ENCODE measurements at places on chromosomes 7 and 10.

DNA sequence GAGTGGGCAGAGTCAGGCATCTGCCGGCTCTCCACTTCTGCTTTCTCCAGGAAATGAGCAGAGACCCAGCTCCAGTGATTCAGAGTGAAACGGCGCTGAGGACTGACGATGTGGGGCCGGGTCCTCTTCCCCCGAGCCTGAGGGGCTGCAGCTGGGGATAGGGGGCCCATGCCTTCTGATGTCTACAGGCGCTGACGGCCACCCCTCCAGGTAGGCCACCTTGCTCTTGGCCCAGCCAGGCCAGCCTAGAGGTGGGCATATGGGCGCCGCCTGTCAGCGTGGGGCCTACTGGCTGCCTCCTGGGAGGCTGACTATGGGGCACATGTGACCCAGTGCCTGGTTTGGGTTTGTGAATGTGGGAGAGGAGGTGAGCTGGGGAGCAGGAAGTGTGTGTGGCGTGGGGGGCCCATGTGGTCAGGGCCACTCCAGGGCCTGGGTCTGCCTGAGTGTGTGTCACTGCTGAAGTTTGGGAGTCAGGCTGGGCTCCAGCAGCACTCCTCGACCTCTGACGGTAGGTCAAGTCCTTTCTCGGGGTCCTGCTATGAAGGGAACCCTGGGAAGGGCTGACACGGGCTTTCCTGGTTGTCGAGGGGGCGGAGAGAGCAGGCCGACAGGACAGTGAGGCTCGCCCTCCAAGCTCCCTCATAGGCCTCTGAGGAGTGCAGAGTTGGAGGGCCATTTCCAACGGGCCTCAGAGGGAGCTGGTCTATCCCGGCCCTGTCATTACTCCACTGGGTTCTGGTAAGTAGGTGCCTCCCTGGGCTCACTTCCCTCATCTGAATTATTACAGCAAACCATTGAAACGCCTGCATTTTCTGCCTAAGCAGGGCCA, at the start of gene WDFY4:
Gene WDFY4 (plus strand): TSS at position 82 of the 832 bp plus-strand sequence. CDS start 24,860 bp downstream, outside the sequence.
- DNase-seq = no peak

GRCh38 chr10:6232225-6232807, 29.6 kb downstream of the PFKFB3 start:
- no peak for DNase-seq

DNA sequence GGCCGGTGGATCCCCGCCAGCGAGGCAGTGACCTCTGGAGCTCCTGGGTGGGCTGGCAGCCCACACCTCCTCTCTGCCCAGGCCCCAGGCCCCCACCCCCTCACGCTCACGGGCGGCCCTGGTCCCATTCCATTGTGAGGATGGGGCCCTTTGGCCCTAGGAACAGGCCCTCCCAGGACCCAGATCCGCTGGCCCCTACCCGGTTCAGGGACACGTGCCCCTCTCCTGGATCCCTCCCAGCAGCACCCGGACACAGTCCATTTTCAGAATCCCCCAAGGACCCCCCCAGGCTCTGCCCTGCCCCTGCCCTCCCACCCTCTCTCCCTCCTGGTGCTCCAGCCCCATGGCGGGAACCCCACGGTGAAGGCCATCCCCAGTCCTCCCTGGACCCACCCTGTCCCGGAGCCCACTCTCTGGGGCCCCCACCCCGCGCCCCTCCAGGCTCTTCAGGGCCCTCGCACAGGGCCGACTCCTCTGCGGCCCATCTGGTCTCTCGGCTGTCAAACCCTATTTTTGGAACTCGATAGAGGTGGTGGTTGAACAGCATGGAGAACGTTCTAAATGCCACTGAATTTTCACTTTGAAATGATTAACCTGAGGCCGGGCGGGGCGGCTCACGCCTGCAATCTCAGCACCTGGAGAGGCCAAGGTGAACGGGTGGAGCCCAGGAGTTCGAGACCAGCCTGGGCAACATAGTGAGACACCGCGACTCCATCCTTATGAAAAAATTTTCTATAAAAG, 8.1 kb downstream of the ADAP1 start:
- no peak for DNase-seq

- no peak for DNase-seq
These were observed 95.3 kb downstream of the CACNB2 start for GRCh38 chr10:18235477-18235876.

DNA sequence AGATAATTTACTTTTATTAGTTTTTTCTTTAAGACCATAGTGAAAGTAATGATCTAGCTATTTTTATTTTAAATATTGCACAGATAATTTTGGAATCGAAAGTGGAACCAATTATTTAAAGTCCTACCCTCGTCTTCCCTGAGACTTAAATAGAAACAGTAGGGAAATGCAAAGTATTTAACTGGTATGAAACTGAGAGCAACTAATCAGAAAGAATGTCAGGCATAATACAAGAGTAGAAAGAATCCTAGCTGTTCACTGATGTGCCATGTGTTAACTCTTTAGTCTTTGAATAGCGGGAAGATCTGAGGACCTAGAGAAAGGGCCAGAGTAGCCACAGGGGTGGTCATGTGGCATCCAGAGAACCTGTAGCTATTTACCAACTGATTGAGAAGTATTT, 630.0 kb downstream of the NRG3 start:
- DNase-seq = no peak

DNA sequence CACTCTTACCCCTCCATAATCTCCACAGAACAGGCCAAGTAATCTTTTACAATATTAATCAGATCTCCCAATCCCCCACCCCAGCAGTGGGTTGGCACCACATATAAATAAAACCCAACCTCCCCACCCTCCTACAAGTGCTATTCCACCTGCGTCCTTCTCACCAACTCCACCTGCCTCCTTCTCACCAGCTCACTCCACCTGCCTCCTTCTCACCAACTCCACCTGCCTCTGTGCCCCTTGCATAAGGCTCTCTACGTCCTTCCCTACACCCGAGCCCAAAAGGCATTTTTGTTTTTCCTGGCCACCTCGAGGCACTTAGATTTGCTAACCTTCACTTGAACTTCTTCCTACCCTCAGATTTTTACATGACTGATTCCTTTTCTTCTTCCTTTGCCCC, 89.7 kb downstream of the ATE1 start:
- no peak for DNase-seq

DNA sequence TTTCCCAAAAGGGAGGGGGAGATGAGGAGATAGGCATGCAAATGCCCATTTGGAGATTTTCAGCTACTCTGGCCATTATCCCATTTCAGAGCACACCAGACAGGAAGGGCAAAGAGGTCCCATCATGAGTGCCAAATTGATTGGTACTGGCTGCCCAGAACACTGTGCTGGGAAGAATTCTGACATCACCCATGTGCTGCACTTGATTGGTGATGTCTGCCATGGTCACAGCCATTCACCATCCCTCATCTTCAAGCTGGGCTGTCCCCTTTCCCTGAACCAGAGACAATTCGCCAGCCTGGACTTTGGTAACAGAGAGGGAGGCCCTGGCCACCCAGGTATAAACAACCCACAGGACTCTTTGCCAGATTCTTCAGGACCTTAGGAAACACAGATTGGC, 23.2 kb upstream of the RADIL start:
- no peak for DNase-seq

- no peak for DNase-seq
These were observed 215.7 kb upstream of the CDC14C start for GRCh38 chr7:48708635-48709034.
